Stimulated activated CD4-positive, alpha-beta T cell treated with anti-CD3 and anti-CD28 coated beads, Interleukin-2, amount 100 ng/mL, for 24 hours (primary cell): ENCODE measurements at places on chromosomes 4 and X.

DNA sequence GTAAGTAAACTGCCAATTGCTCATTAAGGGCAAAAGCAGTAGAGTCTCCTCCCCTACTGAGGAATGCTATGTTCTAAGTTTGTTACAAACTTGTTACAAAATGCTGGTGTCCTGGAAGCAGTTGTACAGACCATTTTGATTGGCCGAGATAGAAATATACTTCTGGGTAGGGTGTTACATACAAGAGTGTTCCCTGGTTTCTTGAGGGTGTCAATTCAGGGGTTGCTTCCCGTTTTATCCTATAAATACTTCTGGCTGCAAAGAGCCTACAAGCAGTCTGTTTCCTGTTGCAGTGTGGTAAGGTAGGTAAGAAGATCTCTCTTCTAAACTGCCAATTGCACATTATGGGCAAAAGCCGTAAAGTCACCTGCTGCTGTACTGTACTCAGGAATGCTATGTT, 5.7 kb downstream of the TRPC5OS start:
- no peak for DNase-seq

- DNase-seq: peak; percentile 14
Measured at GRCh38 chr4:153950100-153950979, 161.5 kb upstream of the SFRP2 start.

DNA sequence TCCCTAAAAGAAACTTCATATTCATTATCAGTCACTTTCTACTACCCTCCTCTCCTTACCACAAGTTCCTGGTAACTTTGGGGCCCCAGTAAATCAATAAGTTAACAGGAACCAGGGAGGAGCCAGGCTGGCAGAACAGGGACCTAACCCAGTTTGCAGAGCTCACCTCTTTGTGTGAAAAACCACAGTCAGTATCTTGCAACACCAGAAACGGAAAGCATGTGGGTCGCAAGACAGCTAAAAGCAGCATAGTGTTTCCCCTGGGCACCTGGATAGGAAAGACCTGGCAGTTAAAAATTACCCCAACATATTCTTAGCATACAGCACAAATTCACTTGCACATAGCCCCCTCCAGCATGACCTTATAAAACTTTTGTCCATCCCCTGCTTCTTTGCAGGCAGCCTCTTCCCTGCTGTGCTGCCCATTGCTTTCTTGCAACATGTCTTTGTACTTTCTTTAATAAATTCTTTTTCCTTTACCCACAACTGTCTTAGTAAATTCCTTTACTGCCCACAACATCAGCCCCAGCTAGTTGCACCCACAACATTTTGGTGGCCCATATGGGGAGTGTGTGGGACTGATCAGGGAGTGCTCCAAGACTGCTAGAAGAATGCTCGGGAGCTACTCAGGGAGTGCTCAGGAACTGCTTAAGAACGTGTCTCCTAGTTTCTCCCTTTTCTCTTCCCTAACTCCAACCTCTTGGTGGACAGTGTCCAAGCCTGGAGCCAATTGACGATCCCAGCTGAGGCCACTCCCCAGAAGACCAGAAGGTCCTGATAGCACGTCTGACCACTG, 83.4 kb downstream of the MSN start:
- peak; percentile 22 for DNase-seq

- DNase-seq: no peak
Measured at GRCh38 chr4:21628916-21629610, 319.5 kb downstream of the KCNIP4 start.

GRCh38 chr4:110064295-110064694, 134.1 kb downstream of the ELOVL6 start:
- no peak for DNase-seq

- DNase-seq: no peak
Measured at GRCh38 chr4:76016393-76016792, 6.9 kb downstream of the CXCL10 start.

- DNase-seq: no peak
Measured at GRCh38 chr4:113078066-113078465, 28.6 kb downstream of the ANK2 start.

DNA sequence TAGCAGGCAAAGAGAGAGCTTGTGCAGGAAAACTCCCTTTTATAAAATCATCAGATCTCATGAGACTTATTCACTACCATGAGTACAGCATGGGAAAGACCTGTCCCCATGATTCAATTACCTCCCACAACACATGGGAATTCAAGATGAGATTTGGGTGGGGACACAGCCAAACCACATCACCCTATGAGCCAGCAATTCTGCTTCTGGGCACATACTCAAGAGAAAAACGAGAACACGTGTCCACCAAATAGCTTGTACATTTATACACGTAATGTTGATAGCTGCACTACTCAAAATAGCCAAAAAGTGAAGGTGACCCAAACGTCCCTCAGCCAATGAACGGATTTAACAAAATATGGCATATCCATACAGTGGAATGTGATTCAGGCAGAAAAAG, 94.5 kb upstream of the DHRSX start:
- DNase-seq: no peak

- DNase-seq: no peak
Measured at GRCh38 chrX:123923211-123923610, 38.3 kb upstream of the STAG2 start.
